NCI-H345 (cell line): ENCODE measurements at places on chromosomes 6 and 20.

DNA sequence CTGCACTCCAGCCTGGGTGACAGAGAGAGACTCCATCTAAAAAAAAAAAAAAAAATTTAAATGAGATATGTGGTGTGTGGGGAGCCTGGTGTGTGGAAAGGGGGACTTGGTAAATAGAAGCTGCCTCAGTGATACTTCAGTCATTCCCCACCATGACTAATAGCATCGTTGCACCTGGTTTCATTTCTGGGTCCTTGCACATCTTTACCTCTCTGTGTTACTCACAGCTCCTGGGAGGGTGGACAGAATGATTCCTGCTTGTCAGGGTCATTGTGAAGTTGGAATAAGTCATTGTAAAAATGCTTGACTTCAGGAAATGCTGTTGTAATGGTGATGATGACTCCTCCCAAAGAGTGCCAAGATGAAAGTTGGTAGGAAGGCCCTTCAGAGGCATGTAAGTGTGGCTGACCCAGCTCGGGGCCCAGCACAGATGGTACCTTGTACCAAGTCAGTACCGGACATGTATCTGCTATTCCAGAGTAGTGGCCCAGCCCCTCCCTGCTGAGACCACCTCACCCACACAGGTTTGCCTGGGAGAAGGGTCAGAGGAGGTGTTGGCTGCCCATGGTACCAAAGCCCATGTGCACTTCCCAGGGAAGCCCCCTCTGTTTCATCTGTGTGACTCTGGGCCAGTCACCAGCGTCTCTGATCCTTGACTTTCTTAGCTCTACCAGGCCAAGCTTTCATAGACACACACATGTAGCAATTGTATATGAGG, 48.4 kb downstream of the PLAGL2 start:
- DNase-seq: no peak

DNA sequence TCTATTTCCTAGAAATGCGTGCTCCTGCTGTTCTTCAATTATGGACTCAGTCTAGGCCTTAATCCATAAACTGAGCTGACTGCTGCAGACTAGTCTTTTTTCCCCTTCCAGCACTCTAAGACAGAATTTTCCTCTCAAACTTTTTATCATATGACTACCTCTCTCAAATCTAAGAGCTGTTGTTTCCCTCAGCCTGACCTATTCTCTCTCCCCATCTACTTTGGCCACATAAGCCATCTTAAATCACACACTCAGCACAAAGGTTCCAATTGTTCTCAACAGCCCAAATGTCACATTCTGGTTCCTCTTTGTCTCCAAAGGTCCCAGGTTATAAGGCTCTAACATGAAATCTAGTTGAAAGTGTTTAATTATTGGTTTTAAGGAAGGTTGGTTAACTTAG, 85.2 kb downstream of the PRSS35 start:
- DNase-seq: no peak

- no peak for DNase-seq
These were observed 25.8 kb upstream of the SNRPC start for GRCh38 chr6:34731393-34732060.

GRCh38 chr20:47577314-47577713, 75.6 kb downstream of the NCOA3 start:
- no peak for DNase-seq

GRCh38 chr6:3348821-3349220, 90.1 kb downstream of the PSMG4 start:
- DNase-seq: no peak

- DNase-seq: no peak
These were observed 78.7 kb downstream of the CDH26 start for GRCh38 chr20:60036746-60037499.

GRCh38 chr20:4569092-4569491, 152.6 kb upstream of the PRND start:
- DNase-seq: no peak

- peak; percentile 9 for DNase-seq
These were observed 107.1 kb downstream of the CDYL start for GRCh38 chr6:4883298-4883697.

GRCh38 chr6:9346923-9347322, 911.6 kb upstream of the SLC35B3 start:
- DNase-seq: no peak

- no peak for DNase-seq
These were observed 62.1 kb downstream of the TBXT start for GRCh38 chr6:166105341-166106075.

DNA sequence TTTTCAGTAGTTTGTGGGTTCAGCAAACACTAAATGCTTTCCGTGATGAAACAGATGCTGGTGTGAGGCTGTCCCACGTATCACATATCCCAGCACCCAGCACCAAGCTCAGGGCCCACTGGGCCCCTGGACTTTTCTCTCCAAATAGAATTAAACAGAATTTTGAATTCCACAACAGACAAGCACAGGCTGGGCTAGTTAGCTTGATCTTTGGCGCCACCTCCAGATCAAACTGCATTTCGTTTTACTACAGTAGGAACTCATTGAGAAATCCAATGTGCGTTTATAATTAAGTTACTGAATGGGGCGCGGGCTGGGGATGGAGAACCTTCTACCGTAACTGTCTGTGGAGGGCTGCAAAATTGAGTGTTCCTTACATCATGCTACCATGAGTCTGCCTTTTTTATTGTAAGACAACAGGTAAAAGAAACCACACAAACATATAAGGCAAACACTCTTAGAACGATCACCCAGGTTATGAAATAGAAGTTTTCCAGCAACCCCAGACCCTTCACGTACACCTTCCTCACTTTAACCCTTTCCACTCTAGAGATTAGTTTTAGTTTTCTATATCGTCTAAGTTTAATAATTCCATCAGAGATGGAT, 107.8 kb downstream of the ZFP64 start:
- peak; percentile 62 for DNase-seq

DNA sequence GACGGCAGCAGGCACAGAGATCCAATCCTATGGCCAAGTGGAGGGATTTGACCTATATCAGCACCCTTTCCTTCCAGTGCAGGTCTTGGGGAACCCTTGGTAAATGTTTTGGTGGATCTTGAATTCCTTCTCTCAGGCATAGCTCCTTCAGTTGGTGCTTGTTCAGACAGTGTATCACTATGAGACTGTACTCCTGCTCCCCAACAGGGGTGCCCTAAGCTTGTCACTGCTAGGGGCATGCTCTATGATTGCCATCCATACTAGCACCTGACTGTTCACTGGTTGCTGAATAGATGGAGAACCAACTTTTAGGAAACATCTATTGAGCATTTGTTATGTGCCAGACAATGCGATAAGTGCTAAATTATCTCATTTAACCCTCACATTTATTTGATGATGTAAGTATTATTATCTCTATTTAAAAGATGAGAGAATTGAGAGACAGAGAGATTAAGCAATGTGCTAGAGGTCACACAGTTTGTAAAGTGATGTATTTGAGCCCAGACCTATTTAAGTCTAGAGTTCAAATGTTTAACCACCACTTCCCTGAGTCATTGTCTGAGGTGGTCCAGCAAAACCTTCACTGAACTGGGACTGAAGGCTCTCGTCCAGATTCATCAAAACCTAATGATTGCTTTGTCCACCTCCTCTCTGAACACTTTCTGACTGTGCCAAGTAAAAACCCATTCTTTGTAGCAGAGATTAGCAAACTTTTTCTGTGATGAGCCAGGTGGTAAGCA, 34.3 kb downstream of the ADGRF1 start:
- DNase-seq: no peak

DNA sequence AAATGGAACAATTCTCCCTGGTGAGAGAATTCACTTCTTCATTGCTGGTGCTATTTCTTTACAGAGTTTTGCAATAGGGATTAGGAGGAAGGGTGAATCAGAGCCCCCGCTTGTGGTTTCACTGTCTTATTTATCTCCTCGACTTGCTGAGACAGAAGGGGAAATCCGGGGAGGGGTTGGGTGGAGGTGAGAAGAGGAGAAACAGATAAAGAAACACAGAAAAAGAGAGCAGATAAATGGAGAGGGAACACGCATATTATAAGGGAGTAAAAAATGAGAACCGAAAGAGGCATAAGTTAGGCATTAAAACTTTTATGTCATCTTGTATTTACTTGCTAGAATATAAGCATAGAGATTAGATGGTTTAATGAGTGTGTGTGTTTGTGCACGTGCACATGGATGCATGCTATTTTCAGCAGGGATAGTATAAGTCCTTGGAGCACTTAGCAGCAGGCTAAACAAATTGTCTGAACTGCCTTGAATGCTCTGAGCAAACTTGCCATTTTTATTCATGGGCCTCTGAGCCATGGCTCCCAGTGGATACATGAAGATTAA, 105.0 kb downstream of the OLIG3 start:
- no peak for DNase-seq

DNA sequence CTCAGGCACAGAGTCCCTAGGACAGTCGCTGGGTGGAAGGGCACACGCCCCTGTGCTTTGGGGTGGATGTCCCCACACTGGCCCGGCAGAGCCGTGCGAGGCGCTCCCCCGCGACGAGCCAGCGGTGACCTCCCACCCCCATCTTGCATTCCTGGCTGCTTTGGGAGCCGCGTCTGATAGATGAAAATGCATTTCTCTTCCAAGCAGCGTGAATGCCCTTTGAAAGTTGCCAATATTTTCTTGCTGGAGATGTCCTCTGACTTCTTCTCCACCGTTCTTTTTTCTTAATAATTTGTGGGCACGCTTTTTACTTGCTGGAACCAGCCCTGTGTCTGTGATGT, 29.9 kb downstream of the COL20A1 start:
- no peak for DNase-seq

DNA sequence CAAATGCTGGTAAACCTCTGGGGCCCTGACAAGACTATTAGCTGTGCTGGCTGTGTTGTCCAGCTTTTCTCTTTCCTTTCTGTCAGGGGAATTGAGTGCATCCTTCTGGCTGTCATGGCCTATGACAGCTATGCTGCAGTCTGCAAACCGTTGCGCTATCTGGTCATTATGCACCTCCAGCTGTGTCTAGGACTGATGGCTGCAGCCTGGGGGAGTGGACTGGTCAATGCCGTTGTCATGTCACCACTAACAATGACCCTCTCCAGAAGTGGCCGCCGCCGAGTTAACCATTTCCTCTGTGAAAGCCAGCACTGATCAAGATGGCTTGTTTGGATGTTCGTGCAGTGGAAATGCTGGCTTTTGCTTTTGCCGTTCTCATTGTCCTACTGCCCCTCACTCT, 20.3 kb downstream of the OR2B6 start:
- DNase-seq: no peak

- DNase-seq: no peak
These were observed 243.5 kb upstream of the PREP start for GRCh38 chr6:105646391-105646867.

- DNase-seq: no peak
These were observed 6.5 kb upstream of the GATA5 start for GRCh38 chr20:62482146-62482809.

DNA sequence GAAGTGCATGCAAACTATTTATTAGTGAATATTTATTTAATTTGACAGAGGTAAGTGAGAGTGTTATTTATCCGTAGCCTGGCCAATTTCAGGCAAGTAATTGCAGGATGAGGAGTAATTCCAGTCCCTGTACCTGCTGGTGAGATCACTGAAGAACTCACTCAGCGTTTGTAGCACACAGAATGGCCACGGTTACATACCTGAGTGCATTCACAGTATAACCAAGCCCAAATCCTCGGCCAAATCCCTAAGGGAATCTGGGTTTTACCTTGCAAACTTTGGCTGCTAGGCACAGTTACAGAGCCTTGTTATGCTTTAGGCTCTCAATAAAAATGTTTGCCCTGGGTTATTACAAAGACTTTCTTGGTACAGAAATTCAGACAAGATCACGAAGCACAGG, 93.3 kb downstream of the KCNQ5 start:
- DNase-seq: no peak

- DNase-seq: no peak
These were observed 164.0 kb downstream of the PDE7B start for GRCh38 chr6:136015531-136015930.

DNA sequence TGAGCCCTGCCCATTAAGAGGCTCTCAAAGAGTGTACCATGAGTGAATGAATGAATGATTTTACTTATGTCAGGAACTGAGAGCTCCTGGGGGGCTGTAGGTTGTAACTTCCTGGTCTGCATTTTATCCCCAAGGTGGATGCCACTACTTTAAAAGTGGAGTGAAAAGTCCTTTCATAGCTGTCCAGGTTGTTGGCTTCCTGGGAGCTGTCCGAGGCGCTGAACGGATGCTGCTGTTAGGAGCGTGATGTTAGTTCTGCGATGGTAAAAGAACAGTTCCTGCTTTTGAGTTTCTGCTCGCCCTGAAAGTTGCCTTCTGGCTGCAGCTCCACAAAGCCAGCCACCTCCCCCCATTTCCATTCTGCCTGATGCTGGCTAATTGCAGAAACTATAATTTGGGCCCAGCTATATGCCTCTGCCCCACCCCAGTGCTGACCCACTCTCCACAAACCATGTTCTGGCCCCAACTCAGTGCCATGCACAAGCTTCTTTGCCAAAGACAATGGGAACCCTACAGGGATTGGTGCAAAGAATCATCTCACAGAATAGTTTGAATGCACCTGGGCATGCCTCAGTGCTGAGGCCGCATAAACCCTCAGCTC, 330.9 kb upstream of the CDH4 start:
- DNase-seq: no peak

- DNase-seq: no peak
These were observed 4.3 kb downstream of the VAPB start for GRCh38 chr20:58393299-58393698.

- DNase-seq: no peak
These were observed 36.4 kb downstream of the HLA-DPB1 start for GRCh38 chr6:33112148-33112547.

DNA sequence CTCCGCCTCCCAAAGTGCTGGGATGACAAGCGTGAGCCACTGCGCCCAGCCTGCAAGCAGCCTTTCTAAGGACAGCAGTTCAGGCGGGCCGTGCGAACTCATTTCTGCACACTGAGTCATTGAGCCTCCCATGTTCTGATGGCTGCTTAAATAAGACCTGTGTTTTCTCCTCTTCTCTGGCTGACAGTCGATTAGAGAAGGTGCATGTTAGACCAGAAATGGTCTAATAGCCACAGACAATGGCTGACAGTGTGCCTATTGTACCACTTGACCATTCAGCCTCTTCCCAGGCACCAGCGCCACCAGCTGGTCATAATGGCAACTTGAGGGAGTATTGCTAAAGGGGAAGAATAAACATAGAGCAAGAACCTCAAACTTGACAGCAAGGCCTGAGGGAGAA, 6.2 kb downstream of the CST11 start:
- no peak for DNase-seq

DNA sequence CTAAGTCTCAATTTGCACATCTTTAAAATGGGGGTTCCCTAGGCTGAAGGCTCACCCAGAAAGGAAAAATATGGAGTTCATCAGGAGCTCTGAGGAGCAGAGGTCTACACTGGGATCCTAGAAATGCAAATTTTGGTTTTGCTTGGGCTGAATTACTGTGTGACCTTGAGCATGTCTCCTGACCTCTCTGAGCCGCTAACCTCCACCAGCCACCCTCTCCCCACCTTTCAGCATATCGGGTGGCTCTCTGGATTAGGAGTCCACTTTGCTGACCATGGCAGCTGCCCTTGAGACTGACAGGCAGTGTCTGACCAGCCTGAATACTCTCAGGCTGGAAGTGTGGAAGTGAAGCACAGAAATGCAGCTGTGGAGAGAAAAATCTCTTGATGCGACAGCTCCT, 165.9 kb upstream of the LRFN2 start:
- DNase-seq: no peak

GRCh38 chr6:157343732-157344131, 20.4 kb upstream of the TMEM242 start:
- no peak for DNase-seq

GRCh38 chr6:12200015-12200564, 90.1 kb upstream of the EDN1 start:
- DNase-seq: no peak

- DNase-seq: no peak
These were observed 414.0 kb upstream of the OPRM1 start for GRCh38 chr6:153625089-153625488.
